ENCODE measurements at places on chromosomes 1 and 21. TPM values are rescaled to one million over a fixed set of nuclear protein-coding genes. Genes with fewer than 3 reads are reported as not detected.

The AMY1C gene
- not detected for polyA plus RNA-seq

The PDC gene
- 0.33 TPM for polyA plus RNA-seq

The AADACL4 gene
- polyA plus RNA-seq = 2.5 TPM

The CLDN17 gene
- not detected for polyA plus RNA-seq

The NR0B2 gene
- 1.0 TPM for polyA plus RNA-seq

Data from renal pelvis (tissue), 12 donors.